Globus pallidus (tissue), 1 donor: ENCODE measurements at places on chromosomes 6 and 20.
A peak's percentile ranks its signal among the peaks of the same experiment; 100 is the strongest.

DNA sequence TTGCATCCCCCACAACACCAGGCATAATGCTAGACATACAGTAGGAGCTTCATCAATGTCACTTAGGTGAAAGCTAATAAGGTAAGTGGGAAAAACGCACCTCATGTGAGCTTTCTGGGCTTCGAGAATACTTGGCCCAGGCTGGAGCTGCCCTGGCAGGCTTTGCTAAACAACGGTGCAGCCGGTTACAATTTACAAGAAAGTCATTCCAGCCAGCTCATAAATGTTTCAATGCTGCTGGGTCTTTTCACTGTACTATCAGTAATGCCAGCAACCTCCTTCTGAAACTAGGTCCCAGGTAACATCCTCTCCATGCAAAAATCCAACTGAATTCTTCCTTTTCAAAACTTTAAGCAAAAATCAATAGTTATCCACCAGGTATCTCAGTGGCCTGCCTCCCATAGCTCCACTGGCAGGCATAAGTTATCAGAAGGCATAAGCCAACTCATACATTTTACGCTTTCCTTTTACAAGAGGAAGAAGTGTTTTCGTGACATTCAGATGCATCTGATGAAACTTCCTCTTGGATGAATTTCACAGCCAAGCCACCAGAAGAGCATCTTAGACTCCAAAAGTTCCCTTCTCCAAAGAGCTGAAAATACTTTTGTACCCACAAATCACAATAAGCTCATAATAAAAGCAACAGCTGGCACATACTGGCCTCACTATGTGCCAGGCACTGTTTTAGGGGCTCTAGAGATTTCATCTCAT is 56.3 kb downstream of the RTN4IP1 start:
- DNase-seq: no peak

GRCh38 chr6:128039543-128039942 is 138.7 kb upstream of the THEMIS start:
- no peak for DNase-seq

GRCh38 chr6:139240161-139241010 is 51.4 kb downstream of the TXLNB start:
- DNase-seq: no peak

DNA sequence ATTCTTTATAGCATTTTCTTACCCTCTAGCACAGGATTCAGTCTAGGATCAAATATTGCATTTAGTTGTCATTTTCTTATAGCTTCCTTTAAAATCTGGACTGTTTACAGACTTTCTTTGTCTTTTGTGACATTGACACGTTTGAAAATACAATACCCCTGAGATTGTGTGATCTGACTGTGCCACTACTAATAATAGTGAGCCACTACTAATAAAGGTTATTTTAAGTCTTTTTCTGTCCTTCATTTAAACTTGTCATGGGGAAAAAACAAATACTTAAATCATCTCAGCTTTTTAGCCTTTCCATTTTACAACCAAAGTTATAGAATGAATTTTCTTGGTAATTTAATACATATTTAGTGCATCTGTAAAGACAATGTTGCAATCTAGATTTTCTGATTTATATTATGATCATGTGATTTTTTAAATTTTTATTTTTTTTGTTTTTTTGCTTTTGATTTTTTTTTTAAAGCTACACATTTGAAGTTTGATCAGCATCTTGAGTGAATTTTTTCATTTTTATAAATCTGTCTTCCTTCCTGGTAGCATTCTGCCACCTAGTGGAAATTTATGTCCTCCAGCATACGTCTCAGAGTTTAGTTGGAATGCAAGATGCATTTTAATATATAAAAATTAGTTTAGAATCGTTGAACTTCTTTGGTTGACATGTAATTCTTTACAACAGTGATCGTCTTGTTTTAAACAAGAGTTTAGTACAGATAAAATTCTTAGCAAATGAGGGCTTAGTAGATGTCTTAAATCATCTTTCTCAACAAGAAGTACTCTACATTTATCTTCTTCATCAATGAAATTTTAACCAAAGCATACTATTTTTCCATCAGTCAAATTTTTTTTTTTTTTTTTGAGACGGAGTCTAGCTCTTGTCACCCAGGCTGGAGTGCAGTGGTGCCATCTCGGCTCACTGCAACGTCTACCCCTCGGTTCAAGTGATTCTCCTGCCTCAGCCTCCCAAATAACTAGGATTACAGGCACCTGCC is 119.4 kb downstream of the NCOA3 start:
- DNase-seq: peak; percentile 23

- DNase-seq: no peak
Measured at GRCh38 chr6:113690281-113691259, 166.6 kb upstream of the MARCKS start.

GRCh38 chr20:24206995-24207394 is 218.4 kb upstream of the GGTLC1 start:
- DNase-seq: no peak

DNA sequence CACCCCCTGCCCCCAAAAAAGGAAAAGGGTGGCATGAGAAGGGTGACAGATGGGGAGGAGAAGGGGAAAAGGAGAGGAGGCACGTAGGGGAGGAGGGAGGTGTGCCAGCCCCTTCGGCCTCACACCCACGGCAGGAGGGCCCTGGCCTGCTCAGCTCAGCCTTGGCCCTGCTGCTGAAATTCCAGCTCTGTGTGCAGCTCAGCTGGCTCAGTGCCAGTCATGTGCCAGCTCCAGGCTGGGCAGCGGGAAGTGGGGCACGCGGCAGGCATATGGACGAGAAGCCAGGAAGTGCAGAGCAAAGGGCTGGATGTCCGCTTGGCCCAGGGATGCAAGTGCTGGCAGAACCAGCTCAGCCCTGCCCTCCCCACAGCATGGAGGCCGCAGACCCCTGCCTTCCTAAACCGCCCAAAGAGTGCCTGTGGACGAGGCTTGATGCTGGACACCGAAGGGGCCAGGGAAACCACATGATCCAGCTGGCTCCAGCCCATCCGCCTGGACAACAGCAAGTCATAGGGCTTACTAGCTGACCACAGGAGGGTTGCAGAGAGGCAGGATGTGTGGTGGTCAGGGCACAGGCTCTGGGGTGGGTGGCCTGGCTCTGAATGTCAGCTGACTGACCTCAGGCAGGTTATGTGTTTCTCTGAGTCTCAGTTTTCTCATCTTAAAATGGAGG is 60.2 kb downstream of the NOL4L start:
- peak; percentile 67 for DNase-seq

GRCh38 chr20:36796117-36796516 is 22.6 kb upstream of the DSN1 start:
- DNase-seq: no peak

DNA sequence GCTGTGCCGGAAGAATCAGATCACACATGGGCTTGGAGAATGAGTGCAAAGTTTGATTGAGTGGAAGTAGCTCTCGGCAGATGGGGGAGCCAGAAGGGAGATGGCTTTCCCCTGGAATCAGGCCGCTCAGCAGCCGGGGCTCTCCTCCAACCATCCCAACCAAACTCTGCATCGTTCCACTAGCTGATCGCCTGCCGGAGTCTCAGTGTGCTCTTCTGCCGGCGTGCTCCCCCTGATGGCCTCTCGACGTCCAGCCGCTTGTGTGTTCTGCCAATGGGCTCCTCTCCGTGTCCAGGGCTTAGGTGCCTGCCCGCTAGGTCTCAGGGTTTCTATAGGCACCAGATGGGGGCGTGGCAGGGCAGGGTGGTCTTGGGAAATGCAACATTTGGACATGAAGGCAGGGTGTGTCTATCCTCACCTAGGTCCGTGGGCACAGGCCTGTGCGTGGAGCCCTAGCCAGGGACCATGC is 4.9 kb upstream of the BIRC7 start:
- DNase-seq: peak; percentile 70

- no peak for DNase-seq
Measured at GRCh38 chr6:129980821-129981220, 37.6 kb upstream of the L3MBTL3 start.

DNA sequence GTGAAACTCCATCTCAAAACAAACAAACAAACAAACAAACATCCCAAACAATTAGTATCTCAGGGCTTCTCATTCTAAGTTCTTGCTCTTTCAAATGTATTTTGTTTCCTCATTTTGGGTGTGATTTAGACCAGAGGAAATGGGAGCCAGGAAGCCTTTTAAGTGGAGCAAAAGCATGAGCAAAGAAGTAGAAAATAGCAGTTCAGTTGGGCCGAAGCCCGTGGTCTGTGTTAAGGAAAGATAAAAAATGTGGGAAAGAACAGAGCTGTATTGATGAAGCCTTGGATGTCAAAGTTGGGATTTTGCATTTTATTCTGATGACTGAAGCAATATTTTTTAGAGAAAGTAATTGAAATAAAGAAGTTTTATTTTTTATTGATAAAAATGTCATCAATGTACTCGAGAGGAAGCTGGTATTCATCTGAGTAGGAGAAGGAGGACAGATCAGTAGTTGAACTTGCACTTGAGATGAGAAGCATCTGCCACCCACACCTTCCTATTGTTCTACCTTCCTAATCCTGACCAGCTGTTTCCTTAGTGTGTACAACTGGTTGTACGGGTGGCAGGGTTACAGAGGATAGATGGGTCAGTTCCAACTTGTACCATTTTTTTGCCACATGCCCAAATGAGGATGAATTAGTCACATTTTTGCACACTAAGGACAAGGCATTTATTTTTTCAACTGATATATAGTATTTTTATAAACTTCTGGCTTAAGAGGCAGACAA is 56.1 kb downstream of the KIAA0408 start:
- no peak for DNase-seq

DNA sequence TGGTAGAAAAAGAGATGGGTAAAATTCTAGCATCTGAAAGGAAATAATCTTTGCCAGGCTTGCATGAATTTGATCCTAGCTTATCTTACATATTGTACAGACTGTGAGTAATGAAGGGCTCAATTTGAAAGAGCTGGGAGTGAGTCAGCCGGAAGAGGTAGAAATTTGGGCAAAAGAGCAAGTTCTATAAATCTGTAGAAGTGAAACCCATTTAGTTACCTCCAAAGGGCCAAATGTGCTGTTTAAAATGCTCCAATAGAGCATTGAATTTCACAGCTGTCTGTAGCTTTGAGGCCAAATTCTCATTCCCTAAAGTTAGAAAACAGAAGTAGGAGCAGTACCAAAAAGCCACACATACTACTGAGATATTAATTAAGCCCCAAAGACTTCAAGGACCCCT is 466.1 kb downstream of the BTBD3 start:
- DNase-seq: no peak

GRCh38 chr6:93433592-93433991 is 14.2 kb upstream of the EPHA7 start:
- no peak for DNase-seq

- DNase-seq: no peak
Measured at GRCh38 chr6:10276106-10276505, 138.8 kb downstream of the TFAP2A start.

DNA sequence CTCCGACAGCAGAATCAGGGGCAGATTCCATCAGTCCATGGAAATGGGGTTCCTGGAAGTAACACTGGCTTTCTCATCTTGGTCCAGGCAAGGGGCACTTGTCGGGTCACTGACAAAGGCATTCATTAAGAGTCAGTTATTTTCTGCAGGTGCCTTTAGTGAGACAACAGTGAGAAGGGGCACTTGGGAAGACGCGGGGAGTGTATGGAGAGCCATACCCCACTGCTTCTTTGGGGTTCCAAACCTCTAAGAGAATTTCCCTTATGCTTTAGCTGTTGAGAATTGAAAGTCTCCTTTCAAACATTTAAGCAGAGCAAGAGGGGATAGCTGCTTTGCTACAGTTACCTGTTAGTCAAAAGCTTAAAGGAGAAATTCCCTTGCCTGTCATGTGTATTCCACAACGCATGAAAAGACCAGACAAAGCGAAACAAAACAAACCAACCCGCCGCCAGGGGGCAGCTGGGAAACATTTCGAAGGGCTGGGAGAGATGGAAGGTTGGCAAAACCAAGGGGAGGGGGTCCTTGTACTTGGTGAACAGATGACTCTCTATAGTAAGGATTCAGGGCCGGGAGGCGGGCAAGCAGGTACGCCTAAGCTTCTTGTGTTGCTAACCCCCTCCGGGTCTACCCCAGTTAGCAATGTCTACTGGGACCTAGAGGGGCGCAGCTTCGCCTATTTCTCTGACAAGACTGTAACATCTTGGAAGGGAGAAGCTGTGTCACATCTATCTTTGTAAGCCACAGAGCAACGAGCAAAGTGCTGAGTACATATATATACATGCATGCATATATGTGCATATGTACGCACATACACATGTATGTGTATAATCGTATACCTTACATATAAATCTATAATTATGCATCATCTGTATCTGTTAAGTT is 474.9 kb upstream of the AGPAT4 start:
- DNase-seq: peak; percentile 35

GRCh38 chr6:12476484-12476883 is 186.3 kb downstream of the EDN1 start:
- DNase-seq: no peak

DNA sequence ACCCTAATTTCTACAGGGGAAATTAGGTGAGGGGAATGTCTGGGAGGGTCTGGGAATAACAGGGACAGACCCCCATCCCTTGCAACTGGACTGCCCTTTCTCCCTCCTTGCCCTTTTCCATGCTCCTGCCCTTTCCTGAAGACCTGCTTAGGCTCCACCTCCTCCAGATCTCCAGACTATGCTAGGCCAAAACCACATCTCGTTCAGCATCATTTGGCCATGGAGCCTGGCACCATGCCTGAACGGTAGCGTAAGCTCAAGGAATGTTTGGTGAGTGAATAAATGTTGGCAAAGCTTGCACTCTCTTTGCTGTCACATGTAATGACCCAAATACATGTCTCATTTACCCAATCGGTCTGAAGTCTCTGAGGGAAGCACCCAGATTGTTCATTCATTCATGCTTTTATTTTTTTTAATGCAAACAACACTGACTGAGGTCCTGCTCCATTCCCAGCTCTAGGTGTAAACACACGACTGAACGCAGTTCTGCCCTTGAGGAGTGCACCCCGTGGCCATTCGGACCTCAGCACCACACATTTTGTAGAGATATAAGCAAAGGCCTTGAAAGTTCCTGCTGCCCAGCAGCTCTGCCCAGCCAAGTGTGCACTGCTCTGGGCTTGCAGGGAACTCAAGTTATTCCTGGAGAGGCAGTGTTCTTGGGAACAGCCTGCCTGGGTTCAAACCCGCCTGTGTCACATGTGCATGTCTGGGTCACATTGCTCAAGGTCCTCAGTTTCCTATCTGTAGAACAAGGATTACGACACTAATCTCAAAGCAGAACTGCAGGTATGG is 1.1 kb upstream of the GRM4 start:
- DNase-seq: no peak

DNA sequence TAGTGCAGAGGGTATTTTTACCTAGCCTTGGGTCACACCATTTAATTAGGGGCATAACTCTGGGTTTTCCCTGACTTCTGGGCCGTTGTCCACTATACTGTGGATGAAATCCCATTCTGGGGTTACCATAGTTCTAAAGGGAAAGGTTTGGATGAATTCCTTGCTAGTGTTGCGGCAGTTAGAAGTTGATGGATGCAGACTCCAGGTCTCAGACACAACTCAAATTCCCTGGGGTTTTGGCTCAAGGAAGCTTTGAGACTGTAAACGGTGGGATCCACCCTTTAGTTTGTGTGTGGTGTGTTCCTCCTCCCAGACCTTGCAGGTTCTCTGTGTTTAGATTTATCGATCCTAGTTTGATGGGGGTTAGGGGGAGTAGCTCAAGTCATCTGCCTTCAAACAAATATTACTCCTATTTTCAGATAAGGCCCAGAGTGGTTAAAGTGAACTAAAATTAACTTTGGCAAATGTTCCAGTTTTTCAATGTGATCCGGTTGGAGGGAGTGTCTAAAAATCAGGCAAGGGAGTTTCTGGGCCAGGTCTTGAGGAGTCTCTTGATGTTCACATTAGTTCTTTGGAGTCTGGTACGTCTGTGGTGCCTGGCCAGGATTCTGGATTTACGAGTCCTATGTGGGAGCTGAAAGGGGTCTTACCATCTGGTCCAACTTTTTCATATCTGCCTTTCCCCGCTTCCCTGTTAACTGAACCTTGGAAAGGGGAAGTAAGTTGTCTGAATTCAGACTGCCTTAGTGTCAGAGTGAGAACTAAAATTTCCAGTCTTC is 1.5 kb downstream of the RALY start:
- no peak for DNase-seq
